Cortex of kidney (tissue), 1 donor: ENCODE measurements at places on chromosomes 7 and 10.

DNA sequence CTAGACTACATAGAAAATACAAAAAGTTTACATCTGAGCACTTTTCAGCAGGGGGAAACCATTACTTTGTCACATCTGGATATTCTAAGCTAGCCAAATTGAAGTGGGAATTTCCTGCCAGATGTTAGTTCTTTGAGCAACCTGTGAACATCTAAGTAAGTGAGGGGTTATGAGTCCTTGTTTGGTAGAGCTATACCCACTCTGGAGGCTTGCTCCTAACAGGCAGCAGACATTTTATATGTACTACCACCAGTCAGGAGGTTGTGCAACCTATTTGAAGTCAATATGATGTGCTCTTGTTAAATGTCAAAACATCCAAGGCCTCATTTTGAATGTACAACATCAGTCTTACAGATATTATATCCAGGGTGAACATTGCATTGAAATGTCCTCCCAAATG, 143.3 kb upstream of the KAT6B start:
- DNase-seq = no peak

GRCh38 chr10:132066812-132067211, 1.1 kb downstream of the JAKMIP3 start:
- no peak for DNase-seq

- DNase-seq = no peak
These were observed 139.3 kb downstream of the CDCA7L start for GRCh38 chr7:21806388-21806787.

DNA sequence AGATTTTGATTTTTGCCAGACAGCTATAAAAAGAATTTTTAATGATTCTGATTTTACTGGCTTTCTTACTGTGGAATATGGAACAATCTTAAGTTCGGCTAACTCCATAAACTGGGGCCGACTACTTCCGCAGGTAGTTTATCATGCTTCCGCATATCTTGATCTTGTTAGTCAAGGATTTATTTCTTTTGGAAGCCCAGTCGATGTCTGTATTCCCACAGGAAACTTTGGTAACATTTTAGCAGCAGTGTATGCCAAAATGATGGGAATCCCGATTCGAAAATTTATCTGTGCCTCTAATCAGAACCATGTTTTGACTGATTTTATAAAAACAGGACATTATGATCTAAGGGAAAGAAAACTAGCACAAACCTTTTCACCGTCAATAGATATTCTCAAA, 8.1 kb downstream of the THNSL1 start:
- DNase-seq = no peak

DNA sequence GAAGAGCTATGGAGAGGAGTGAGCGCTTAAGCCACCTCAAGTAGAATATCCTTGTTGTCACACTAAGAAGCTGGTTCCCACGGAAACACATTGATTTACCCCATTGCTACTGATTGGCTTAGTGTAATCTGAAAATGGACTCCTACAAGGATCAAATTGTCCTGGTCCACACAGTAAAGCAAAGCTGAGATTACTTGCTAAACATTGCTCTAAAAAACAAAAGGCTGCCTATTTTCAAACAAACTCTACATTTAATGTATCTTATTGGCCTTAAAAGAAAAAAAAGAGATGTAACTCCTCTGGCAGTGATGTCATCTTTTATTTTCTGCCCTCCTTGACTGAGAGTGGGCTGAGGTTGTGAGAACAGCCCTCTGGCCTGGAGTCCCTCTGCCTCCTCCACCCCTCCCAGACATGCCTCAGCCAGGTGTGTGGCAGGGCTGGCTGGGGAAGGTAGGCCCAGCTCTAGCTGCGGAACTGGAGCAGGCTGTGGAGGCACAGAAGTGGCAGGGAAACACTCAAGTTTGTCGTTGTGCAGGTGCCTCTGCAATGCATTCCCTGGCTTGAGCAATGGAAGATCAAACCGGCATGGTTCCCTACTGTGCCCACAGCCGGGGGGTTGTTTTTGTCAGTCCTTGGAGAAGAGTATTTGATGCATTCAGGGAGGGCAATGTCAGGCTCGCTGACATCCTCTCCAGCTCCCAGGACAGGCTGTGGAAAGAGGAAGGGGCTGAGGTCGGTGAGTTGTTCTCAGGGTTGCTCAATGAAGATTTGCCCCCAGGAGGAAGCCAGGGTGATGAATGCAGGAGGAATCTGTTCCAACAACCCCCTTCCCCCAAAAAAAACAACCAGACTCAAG, 9.1 kb downstream of the KLF6 start:
- no peak for DNase-seq

DNA sequence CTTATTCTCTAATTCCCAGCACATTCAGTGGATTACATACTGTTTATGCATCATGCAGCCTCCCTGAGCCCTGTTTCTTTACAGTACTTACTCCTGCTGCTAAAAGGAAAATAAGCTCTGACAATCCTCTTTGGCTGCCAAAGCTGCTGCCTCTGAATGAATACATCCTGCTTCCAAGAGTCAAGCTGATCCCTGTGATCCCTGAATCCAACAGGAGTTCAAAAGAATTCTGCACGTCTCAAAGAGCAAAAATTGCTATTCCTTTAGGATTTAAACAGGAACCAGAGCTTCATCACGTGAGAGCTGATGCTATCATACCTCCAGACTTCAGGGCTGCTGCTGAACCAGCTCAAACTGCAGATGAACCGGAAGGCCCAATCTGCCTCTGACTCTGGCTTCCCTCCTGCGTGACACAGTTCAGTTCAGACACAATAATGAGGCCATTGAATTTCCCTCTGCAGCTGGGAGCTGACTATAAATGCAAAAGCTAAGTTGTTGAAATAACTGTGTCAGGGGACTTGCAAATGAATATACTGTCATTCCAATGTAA, 851.0 kb upstream of the PHF14 start:
- DNase-seq = no peak

GRCh38 chr10:1855911-1856310, 118.6 kb upstream of the ADARB2 start:
- no peak for DNase-seq

- DNase-seq = no peak
These were observed 228.2 kb downstream of the NSUN6 start for GRCh38 chr10:18423058-18423637.

- no peak for DNase-seq
These were observed 67.0 kb downstream of the CTBP2 start for GRCh38 chr10:125093199-125093973.

DNA sequence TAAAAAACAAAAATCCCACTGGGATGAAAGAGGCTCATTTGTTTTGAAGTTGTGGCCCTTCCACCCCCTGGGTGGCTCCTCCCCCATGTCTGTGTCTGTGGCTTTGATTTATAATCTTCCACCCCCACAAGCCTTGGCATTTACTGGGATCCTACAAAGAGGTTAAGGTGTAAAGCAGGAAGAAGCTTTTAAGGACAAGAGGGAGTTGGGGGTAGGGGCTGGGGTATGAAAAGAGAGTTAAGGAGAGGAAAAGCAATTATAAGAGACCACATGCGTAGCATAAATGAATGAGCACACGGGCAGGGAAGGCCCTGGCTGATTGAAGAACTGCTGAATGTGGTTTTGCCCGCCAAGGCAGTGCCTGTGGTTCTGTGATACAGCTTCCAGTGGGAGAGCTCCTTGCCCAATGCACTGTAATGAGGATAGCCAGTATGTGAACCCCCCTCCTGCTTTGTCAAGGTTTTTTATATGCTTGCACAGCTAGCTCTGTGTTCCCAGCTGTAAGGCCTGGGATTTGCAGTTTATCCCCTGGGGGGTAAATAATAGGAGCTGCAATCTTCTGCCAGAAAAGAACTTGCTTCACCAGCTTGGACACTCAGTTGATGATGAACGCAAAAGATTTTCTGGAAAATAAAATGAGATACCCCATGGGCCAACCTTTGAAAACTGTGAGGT, 34.7 kb upstream of the KMT2E start:
- no peak for DNase-seq
